ENCODE measurements at places on chromosomes 6 and 20. TPM values are rescaled to one million over a fixed set of nuclear protein-coding genes. Genes with fewer than 3 reads are reported as not detected.

- DNase-seq = no peak
These were observed 7.8 kb downstream of the HRH3 start for GRCh38 chr20:62212299-62212698.

DNA sequence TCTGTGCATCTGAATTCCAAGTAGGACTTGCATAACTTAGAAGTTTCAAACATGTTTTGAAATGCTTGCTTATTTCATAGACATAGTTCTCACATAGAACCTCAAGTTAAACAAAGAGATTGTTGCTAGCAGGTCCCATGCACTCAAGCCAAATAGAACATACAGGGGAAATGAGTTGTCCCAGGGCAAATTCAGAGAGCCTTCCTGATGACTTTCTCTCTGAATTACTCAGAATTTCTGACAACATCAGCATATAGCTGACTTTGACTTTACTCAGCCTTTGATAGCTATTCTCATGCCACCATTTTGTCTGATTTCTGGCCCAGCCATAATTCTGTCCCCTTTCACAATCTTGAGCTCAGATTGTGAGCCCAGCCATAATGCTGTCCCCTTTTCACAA lies 333.2 kb upstream of the PLCB4 start:
- DNase-seq = no peak

- no peak for DNase-seq
These were observed 99.9 kb upstream of the MYLIP start for GRCh38 chr6:16028966-16029365.

DNA sequence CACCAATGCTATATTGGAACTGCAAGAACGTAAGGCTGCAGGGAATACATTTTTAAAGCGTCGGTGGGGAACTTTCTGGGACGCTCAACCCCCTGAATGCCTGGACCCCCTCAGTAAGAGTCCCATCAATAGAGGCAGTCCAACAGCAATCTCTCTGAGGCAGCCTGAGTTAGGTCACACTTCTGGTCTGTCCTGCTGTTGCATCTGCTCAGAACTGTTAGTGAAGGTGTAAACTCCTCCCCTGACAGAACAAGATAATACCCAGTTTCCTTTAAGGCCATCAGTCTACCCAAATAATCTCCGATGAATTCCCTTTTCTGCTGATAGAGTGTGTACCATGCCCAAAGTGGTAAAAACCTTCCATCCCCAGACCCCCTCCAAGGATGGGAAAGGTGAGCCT lies 1.1 kb upstream of the RNGTT start:
- DNase-seq = no peak

DNA sequence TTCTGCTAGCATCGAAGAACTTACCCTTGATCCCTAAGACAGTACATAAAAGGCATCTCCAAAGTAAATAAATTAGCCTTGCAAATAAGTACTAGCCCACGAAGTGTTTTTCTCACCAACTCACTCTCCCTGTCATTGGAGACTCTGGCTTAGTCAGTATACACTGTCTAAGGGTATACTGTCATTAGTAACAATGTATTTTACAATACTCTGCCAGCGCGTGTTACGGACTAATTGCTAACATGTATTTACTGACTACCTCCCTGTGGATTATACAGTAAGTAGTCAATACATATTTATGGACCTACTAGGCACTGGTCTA lies 72.1 kb downstream of the NFATC2 start:
- DNase-seq = no peak

DNA sequence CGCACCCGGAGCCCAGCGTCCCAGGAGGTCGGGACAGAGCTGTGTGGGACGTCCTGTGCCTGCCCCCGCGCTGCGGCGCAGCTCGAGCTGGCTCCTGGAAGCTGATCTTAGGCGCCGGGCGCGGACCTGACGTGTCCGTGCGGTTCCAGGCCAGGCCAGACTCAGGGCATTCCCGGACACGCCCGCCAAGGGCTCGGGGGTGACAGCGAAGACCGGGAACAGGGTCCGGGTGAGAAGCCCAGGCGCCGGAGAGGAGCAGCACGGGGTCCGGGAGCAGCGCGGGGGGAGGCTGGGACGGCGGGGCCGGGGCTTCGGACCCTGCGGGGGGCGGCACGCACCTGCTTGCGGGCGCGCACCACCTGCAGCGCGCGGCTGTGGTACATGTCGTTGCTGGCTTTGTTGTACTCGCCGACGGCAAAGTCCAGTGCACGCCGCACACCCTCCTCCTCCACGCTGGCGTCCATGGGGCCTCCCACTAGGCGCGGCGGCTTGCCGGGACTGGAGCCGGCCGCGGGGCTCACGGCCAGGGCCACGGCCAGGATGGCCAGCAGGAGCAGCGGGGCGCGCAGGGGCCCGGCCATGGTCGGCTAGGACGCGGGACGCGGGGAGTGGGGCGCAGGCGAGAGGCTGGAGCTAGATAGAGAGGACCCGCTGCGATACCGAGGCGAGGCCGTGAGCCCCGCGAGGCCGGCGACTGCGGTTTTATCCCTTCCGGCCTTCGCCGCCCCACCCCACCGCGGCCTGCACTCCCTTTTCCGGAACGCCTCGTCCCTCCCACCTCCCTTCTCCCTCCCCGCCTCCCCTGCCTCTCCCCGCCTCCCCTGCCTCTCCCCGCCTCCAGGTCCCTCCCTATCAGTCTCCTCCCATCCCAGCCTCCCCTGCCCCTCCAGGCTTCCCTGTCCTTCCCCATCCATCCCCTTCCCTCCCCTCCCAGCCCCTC lies at the start of gene CST3:
TSS of gene CST3 (minus strand) at position 674 of the 940 bp plus-strand sequence. CDS start at position 581, 93 bp downstream.
- DNase-seq = peak; percentile 88

The BMP5 gene
- 0.81 TPM for total RNA-seq

The GINM1 gene
- 77.3 TPM for total RNA-seq

The HRH3 gene
- total RNA-seq = not detected

The PBOV1 gene
- not detected for total RNA-seq

The HLA-DOA gene
- total RNA-seq = 2.0 TPM

Data from thyroid gland (tissue), 4 donors.